NCI-H460 (cell line): ENCODE measurements at places on chromosomes 13 and 19. TPM values are rescaled to one million over a fixed set of nuclear protein-coding genes. Genes with fewer than 3 reads are reported as not detected.

DNA sequence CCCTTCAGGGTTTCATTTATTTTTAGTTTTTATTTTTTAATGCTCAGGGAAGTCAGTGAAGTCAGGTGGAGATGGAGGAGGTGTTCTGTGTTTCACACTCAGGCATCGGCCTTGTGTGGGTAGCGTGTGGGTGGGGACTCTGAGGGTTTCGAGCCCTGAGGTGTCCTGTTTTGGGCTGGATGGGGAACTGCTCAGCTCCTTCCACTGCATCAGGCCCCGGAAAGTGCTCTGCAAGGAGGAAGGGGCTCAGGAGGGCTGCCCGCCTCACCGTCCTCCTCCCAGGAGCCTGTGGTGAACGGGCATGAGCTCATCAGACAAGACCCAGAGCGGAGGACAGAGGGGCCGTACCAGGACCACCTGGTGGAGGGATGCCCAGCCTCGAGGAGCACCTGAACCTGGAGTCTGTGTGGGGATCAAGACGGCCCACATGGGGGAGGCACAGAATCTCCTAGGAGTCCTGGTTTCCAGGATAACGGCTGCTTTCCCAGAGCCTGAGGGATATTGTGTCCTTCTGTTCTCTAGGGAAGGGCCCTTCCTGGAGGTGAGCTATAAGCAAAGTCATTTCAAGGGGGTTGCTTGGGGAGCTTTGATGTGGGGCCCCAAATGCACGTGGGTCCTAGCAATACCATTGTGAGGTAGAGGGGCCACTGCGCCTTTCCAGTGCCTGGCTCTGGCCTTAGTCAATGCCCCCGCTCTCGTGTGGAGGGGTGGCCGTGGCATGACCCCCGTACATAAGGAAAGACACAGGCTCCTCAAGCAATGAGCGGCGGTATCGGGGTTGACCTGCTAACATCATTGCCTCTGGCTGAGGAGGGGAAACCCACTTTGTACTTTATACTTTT, 13.5 kb upstream of the GAS6 start:
- no peak for DNase-seq

DNA sequence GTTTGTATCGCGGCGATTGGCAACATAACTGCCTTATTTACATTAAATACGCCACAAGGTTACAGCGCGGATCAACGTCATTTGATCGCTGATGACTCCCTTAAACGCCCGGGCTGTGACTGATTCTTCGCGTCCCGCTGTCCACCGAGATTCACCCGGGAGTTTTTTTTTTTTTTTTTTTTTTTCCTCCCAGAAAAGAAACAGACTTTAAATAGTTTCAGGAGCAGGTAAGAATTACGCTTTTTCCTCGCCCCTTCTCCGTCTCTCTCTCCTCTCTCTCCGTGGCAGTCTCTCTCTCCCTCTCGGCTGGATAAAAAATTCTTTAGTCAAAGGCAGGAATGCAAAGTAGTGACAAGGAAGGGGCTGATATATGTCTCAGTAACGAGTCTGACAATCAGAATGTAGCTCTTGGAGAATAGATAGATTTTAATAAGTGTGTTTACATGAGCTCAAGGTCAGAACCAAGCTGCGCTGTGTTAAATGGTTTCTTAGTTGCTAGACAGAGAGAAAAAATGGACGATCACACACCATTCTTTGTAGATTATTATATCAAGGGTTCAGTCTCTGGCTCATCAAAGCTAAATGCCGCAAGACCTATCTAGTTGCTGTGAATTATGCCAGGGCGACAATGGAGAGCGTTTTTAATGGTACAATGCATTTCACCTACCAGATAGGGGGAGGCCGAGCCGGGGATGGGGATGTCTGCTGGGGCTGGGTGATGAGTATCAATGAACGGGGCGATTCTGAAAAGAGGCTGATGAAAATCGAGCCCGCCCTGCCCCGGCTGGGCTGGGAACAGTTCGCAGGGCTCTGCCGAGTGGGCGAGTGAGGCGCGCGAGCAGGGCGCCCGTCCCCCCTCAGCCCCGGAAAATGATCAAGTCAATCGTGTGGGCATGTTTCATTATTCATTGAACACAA, 147.2 kb upstream of the ZNF536 start:
- DNase-seq = no peak

- no peak for DNase-seq
Observed at GRCh38 chr19:1046117-1046626, 6.3 kb downstream of the ABCA7 start.

Gene MPV17L2
- 7.6 and 8.1 TPM in 2 replicates for total RNA-seq

Gene SLC7A10
- total RNA-seq = not detected in 2 replicates

Gene NCAN
- 0.05 TPM in 1 of 2 replicates, not detected in the other for total RNA-seq
